ENCODE measurements at places on chromosomes 3 and 15. TPM values are rescaled to one million over a fixed set of nuclear protein-coding genes. Genes with fewer than 3 reads are reported as not detected.

ATRIP gene
- total RNA-seq, result 3.3 TPM

OCA2 gene
- total RNA-seq, result not detected

- H3K4me3 ChIP-seq, result no peak overlapping the region
- H3K27me3 ChIP-seq, result no peaks in the 10 kb centered on the region
- no peak for DNase-seq
- H3K27ac ChIP-seq, result no peak overlapping the region
- peaks cover under 1% of the 10 kb centered on the region for H3K4me1 ChIP-seq
- peaks cover 47% of the 10 kb centered on the region for H3K36me3 ChIP-seq
Observed at GRCh38 chr3:119492128-119492527, 6.2 kb upstream of the TIMMDC1 start.

A4GNT gene
- not detected for total RNA-seq

GRCh38 chr3:62672988-62673313 is 202.3 kb downstream of the CADPS start:
- H3K4me3 ChIP-seq, result no peak overlapping the region
- H3K27me3 ChIP-seq, result no peaks in the 10 kb centered on the region

- H3K27me3 ChIP-seq, result no peaks in the 10 kb centered on the region
- no peaks in the 10 kb centered on the region for H3K36me3 ChIP-seq
- no peak overlapping the region for H3K27ac ChIP-seq
- H3K4me1 ChIP-seq, result no peaks in the 10 kb centered on the region
- DNase-seq, result no peak
- H3K4me3 ChIP-seq, result peak overlapping the region; percentile 12
Observed at GRCh38 chr15:85168642-85169173, 187.1 kb downstream of the PDE8A start.

DNA sequence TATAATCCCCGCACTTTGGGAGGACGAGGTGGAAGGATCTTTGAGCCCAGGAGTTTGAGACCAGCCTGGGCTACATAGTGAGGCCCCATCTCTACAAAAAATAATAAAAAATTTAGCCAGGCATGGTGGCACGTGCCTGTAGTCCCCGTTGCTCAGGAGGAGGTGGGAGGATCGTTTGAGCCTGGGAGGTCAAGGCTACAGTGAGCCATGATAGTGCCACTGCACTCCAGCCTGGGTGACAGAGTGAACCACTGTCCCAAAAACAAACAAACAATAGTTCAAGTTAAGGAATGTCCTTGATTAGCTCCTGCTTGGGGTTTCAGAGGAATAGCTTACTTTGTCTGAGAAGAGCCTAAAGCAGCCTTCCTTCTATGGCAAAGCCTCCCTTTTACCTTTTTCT is 51.7 kb upstream of the AMOTL2 start:
- no peaks in the 10 kb centered on the region for H3K27me3 ChIP-seq
- no peaks in the 10 kb centered on the region for H3K36me3 ChIP-seq
- no peak for DNase-seq
- no peak overlapping the region for H3K4me3 ChIP-seq
- no peaks in the 10 kb centered on the region for H3K4me1 ChIP-seq
- no peak overlapping the region for H3K27ac ChIP-seq

GRCh38 chr3:188946351-188947240 is 225.2 kb upstream of the TPRG1 start:
- H3K36me3 ChIP-seq, result no peaks in the 10 kb centered on the region
- H3K27ac ChIP-seq, result peak overlapping the region; percentile 97
- peaks cover 50% of the 10 kb centered on the region for H3K4me1 ChIP-seq
- no peak for DNase-seq

DNA sequence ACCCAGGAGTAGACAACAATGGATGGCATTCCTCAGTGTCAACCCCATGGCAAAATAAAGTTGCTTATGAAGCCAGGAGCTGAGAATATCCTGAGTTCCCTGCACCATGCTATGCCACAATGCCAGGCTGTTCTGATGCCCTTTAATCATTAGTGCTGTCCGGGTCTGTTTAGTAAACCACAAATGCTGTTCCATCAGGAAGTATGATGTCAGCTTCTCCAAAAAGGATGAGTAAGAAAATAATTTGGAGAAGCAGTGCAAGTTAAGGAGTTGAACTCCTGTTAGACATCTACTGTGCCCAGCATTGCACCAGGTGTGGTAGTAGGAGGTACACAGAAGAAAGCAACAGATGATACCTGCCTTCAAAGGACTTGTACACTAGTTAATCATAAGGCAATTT is 67.9 kb upstream of the GUCA1C start:
- H3K36me3 ChIP-seq, result no peaks in the 10 kb centered on the region
- no peak overlapping the region for H3K4me3 ChIP-seq
- no peak for DNase-seq
- no peaks in the 10 kb centered on the region for H3K27me3 ChIP-seq

DNA sequence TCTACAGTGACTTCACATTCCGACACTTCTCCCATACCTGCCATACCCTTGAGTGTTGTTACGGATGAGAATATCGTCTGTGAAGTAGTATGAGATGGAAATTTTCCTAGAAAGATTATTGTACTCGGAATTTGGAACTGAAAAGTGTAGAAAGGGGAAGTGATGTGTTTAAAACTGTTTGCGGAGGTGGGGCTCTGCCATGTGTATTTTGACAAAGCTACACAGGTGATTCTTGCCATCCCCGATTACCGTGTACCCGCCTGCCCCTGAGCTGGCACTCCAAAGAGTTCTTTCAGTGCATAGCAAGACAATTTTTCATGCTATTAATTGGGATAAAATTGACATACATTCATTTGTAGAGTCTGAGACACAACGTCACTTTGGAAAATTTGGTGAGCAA is 81.7 kb downstream of the OPA1 start:
- H3K4me1 ChIP-seq, result no peaks in the 10 kb centered on the region
- no peak for DNase-seq

ZNF660 gene
- total RNA-seq, result 0.28 TPM

DNA sequence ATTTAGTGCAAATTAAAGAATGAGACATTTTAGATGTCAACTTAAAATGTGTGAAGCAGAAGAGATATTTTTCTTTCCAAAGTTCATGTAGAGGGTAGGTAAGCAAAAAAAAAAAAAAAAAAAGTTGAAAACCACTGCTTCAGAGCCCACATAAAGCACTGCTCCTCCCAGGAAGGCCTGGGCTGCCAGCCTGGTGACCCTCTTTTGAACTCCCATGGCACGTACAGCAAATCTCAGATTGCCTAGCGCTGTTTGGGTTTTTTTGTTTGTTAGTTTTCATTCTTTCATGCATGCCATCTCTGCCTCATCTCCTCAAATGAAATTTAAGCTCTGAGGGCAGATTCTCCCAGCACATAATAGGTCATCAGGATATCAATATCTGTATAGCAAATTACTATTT is 120.1 kb downstream of the SRGAP3 start:
- no peaks in the 10 kb centered on the region for H3K27me3 ChIP-seq
- no peaks in the 10 kb centered on the region for H3K36me3 ChIP-seq
- no peak for DNase-seq

DNA sequence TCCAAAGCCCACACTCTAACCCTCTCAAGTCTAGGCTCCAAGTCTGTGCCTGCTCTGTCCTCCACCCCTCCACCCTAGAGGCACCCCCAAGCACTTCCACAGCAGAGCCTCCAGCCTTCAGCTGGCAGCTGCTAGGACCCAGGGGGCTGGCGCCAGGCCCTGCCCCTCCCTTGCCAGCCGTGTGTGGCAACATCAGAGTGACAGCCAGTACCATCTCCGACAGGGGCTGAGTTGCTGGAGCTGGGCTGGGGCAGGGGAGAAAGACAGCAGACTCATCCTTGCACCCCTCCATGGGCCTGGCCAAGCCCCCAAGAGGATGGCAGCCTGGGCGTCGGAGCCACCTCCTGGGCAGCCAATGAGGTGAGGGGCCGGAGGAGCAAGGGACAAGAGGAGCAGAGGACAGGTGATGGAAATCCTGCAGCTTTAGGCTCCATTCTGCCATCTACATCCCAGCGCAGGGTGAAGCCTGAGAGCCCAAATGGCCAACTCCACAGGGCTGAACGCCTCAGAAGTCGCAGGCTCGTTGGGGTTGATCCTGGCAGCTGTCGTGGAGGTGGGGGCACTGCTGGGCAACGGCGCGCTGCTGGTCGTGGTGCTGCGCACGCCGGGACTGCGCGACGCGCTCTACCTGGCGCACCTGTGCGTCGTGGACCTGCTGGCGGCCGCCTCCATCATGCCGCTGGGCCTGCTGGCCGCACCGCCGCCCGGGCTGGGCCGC is at the start of gene GPR62:
Gene GPR62 (plus strand): TSS at position 207 of the 718 bp plus-strand sequence. CDS start 272 bp downstream, at position 479.
- H3K4me3 ChIP-seq, result peak within 1 kb of the TSS; percentile 18
- no peaks in the 10 kb centered on the region for H3K36me3 ChIP-seq
- H3K4me1 ChIP-seq, result no peaks in the 10 kb centered on the region
- peak within 1 kb of the TSS; percentile 87 for H3K27ac ChIP-seq
- no peak for DNase-seq

DNA sequence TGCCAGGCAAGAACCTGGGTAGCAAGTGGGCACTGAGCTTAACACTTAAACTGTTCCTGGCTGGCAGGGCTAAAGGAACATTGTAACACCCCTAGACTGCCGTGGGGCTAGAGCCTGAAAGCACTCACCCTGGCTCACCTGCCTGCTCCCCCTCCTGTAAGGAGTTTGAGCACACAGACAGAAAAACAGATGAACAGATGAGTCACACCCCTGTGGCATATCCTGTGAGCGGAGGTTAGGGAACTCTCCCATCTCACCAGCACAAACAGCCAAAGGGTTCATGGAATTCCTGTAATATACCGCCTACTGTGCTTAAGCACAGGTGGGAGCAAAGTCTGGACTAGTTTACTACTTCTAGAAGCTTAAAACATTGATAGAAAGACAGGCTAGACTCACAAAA is 300.1 kb downstream of the ROBO1 start:
- H3K27me3 ChIP-seq, result no peaks in the 10 kb centered on the region
- H3K4me3 ChIP-seq, result no peak overlapping the region
- DNase-seq, result no peak

DNA sequence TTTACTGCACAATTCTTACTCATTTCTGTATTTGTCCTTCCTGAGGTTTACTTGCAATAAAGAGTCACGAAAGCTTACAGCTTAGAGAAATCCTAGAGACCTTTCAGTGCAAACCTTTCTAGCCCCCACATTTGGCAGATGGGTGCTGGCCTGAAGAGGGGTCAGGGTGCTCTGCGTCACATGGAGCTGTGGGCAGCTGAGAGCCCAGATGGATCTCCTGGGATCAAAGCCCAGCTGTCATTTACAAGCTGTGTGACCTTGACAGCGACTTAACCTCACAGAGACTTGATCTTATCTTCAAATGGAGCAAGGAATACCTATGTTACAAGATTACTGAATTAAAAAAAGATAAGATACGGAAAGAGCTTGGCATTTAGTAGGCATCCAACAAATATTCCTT is 24.0 kb upstream of the RAF1 start:
- H3K4me1 ChIP-seq, result no peaks in the 10 kb centered on the region
- H3K4me3 ChIP-seq, result no peak overlapping the region
- no peaks in the 10 kb centered on the region for H3K36me3 ChIP-seq
- no peaks in the 10 kb centered on the region for H3K27me3 ChIP-seq
- H3K27ac ChIP-seq, result no peak overlapping the region
